ENCODE measurements at places on chromosomes 5 and 9. TPM values are rescaled to one million over a fixed set of nuclear protein-coding genes. Genes with fewer than 3 reads are reported as not detected.

Gene ANKRD18B
- total RNA-seq, result not detected

Gene GPR21
- 1.1 TPM for total RNA-seq

Gene ARID3C
- total RNA-seq, result not detected

Gene WNK2
- not detected for total RNA-seq

Gene PDZD2
- total RNA-seq, result 57.7 TPM

Gene PDE8B
- total RNA-seq, result 17.2 TPM

Gene SPATA31A3
- not detected for total RNA-seq

Gene AMBP
- total RNA-seq, result not detected

Gene SERF1A
- total RNA-seq, result 3.2 TPM

Gene EDIL3
- total RNA-seq, result 11.7 TPM

Gene REEP2
- total RNA-seq, result 4.3 TPM

Gene N4BP3
- total RNA-seq, result 3.0 TPM

Gene TRIM36
- 2.2 TPM for total RNA-seq

Gene SV2C
- under 0.01 TPM for total RNA-seq

Gene GGTA1
- total RNA-seq, result 14.0 TPM

Gene SIGMAR1
- 34.1 TPM for total RNA-seq

Gene INSL6
- not detected for total RNA-seq

Gene APBA1
- total RNA-seq, result 7.6 TPM

Gene PRRT1B
- total RNA-seq, result not detected

Gene SLC2A8
- 46.9 TPM for total RNA-seq

Gene ADRB2
- 60.0 TPM for total RNA-seq
